Stimulated activated CD4-positive, alpha-beta T cell treated with anti-CD3 and anti-CD28 coated beads, Interleukin-2, amount 100 ng/mL, for 24 hours (primary cell): ENCODE measurements at places on chromosomes 2 and 18.

- no peak for DNase-seq
Observed at GRCh38 chr2:64751286-64752260, 97.9 kb upstream of the SERTAD2 start.

- DNase-seq = no peak
Observed at GRCh38 chr18:9488538-9488937, 13.2 kb downstream of the RALBP1 start.

DNA sequence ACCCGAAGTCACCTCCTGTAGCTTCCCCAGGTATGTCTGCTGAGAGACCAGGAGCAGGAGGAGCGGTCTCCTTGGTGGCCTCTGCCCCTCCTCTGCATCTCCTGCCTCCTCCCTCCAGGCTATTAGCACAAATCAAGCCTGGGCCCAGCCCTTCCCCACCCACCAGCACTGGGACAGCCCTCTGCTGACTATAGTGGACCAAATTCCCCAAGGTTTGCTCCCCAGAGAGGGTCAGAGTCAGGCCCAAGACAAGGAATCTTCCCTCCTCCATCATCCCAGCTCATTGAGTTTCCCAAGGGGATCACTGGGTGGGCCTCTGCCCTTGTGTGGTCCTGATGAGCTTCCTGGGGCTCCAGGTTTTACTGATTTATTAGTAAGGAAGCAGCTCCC lies 62.1 kb downstream of the EMILIN2 start:
- no peak for DNase-seq

DNA sequence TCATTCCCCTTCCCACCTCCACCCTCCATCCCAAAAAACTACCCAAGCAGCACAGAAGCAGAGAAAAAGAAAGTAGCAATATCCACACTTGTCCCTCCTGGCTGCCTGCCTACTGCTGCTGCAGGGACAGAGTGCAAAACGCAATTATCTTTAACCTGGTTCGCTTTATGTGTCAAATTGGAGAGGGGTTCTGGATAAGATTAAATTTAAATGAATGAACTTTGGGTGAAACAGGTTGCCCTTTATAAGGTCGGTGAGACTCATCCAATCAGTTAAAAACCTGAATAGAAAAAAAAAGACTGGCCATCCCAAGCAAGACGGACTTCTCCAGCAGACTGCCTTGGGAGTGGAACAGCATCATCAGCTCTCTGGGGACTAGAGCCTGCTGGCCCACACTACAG lies 62.6 kb downstream of the ANKRD44 start:
- DNase-seq = no peak

- DNase-seq = no peak
Observed at GRCh38 chr2:166373951-166374350, 1.8 kb downstream of the SCN9A start.

DNA sequence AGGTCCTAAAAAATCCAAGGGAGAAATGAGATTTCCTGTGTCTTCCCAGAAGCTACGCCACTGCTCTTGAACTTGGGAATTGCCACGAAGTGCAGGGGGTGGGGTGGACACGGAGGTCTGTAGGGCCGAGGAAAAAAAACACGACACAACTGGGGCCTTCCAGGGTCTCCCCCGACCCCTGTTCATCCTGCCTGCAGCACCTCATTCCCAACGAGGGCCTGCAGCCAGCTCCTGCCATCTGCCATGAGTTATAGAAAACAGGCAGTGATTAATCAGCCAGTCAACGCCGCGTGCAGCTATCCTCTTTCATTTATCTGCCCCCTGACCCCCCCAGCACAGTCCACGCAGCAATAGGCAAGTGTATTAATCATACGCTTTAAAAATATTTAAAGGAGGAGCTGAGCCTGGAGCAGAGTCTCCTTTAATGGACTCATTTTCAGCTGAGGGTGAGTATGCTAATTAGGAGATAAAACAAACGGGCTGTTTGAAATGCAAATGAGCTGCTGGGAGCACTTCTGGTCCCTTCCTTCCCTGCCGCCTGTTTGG lies 209.9 kb downstream of the TFCP2L1 start:
- peak; percentile 49 for DNase-seq

DNA sequence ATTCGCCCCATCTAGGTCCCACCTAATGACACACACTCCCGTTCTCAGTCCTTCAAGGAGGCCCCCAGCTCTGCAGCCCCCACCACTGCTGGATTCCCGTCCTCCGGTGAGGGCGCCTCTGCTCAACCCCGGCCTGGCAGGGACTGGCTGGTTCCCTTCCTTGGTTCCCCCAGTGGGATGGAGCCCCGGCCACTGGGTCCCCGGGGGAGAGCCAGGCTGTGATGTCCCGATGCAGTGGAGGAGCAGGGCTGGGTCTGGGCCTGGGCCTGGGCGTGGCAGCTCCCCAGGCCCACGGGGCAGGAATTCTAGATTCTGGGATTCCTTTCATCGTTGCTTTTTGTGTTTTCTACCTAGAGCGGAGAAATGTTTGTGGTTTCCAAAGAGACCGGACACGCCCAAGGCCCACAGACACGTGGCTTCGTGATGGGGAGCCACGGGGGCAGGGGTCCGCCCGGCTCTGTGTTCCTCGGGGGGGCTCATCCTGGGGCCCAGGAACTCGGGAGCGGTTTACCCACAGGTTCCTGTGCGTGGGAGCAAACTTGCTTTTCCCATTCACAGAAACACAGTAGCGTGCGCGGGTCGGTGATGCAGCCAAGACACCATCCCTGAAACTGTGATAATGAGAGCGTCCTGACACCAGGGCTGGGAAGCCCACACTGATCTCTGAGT lies 67.0 kb downstream of the SLC66A2 start:
- DNase-seq = no peak
